Activated T-helper 1 cell treated with anti-CD3 and anti-CD28 coated beads, Interleukin-2, amount 50 U/mL, for 16 hours (primary cell): ENCODE measurements at places on chromosomes 12 and 14.

DNA sequence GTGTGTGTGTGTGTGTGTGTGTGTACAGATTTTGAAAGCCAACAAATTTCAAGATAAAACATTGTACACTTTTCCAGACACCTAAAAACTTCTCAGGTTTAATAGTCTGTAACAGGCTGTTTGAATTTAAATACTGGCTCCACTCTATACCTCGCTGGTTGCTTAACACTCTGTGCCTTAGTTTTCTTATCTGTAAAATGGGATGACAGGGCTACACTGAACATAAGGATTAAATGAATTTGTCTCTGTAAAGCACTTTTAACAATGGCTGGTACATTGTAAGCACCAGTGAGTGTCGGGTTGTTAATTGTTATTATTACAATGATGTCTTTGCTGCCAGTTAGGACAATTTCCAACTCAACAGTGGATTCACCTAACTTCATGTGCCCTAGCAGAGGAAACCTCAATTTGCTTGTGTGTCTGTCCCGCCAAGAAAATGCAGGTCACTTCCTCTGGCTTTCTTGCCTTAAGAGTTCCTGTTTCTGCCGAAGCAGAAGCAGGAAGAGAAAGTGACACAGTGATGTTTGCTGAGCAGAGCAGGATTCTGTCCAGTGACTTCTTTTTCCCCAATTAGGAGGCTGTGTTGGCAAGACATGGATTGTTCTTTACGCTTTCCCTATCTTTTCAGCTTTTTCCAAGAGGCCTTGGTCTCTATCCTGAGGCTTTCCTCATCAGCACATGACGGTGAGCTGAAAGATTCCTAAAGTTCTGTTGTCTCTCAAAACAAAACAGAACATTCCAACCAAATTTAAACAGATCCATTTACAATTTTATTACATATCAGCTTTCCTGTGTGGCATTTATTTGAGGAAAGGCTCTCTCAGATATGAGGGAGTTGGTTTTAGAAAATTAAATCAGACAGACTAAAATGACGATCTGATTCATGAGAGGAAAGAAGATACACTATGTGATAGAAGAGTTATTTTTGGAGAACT is 154.1 kb upstream of the ATP2B1 start:
- no peak for DNase-seq

DNA sequence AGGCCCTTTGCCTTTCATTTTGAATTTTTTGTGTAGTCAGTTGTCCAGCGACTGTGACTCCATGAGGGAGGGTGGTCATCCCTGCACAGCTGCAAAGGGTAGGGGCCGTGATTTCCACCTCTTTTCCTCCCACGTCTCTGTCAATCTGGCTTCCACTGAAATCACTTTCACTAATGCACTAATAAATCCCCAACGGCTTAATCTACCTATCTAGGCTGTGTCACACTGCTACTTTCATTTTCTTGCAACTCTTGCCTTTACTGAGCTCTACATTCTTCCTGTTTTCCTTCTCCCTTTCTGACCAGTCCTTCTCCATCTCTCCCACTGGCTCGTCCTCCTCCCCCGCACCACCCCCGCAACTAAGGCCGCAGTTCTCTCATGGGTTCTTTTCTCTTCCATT is 212.3 kb upstream of the FOXN3 start:
- DNase-seq = no peak

- peak; percentile 68 for DNase-seq
Observed at GRCh38 chr14:100067971-100068959, 3.0 kb downstream of the EVL start.

DNA sequence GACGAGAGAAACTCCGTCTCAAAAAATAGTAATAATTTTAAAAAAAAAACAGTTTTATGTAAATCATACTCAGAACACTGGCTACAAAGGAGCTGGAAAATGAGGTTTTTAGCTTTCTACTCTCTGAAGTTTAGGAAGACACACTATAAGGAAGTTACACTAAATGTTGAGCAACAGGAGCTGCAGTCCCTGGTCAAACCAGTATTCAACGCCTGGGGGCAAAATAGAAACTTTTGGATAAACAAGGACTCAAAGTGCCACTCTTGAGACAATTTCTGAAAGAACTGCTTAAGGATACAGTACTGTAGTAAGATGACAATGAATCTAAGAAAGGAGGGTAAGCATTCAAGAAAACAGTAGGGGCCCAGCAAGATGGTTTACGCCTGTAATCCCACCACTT is 29.3 kb downstream of the ACTR6 start:
- DNase-seq = no peak

DNA sequence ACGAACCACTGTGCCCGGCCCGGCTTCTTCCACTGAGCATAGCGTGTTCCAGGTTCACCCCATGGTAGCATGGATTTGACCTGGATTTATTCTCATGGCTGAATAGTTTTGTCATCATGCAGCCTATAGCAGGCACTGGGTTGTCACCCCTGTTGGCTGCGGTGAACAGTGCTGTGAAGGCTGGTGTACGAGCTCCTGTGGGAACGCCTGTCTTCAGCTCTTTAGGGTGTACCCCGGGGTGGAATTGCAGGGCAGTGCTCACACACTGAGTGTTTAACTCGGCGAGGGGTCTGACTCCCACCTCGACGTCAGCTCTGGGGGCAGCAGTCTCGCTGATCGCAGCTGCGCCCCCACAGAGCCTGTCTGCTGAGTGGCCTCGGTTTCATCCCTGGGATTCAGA is 15.3 kb downstream of the MMP17 start:
- DNase-seq = no peak

- no peak for DNase-seq
Observed at GRCh38 chr12:31386364-31386777, 60.4 kb upstream of the SINHCAF start.

GRCh38 chr12:76633415-76633814 is 73.8 kb upstream of the OSBPL8 start:
- no peak for DNase-seq

DNA sequence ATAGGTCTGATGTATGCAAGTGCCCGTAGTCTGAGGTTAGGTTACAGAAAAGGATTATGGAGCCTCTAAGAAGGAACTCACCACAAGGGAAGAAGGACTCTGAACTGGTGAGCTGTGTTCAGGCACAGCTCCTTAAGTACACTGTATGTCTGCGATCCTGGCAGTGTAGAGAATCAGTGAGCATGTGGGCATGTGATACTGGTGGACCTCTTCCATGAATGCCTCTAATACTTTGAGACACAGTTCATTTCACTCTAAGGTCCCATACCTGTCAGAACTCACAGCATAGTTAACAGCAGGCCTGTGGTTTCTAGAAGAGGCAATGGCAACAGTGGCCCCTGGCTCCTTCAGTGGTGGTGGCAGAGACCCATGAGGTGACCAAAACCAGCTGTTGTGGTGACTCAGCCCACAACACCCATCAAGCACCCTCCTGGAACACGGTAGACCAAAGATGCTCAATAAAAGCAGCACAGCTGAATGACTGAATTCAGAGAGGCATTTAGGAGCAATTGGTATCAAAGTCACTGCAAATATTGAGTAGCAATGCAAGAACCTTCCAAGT is 6.9 kb upstream of the OR6J1 start:
- no peak for DNase-seq

DNA sequence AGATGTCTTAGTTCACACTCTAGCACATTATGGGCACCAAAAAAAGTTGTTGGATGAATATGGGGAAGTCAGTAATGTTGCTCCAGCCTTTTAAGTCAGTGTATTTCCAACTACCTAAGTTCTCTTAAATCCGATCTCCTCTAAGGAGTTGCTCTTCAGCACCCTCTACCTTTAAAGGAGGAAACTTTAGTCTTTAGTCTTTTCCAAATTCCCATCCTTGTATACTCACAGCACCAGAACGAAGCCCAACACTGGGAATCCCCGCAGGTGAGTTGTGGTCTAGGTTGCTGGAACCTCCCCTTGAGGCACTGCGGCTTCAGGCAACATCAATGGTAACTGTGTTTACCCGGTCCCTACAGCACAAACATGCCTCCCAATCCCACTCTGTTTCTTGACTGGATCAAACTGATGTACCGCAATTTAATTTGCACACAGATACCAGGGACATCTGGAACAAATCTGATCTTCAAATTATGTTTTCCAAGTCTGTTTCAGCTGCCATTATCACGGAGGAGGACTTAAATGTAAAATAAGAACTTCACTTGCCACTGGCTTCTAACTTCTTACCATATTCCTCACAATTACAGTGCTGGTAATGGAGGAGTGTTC is 179.0 kb downstream of the FOXN3 start:
- DNase-seq = no peak

DNA sequence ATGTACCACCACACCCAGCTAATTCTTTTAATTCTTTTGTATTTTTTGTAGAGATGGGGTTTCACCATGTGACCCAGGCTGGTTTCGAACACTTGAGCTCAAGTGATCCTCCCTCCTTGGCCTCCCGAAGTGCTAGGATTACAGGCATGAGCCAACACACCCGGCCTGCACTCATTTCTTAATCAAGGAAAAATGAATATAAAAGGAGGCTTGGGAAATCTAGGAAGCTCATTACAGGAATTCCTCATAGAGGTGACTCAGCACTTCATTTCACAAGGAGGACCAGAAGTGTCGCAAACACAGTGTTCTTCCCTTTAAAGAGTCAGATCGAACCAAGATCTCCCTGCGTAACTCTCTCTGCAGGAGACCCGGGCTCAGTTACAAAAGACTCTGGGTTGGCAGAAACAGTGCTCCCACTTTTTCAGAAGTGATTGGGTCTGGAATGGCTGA is 30.3 kb downstream of the NFKBIA start:
- DNase-seq = no peak

- DNase-seq = no peak
Observed at GRCh38 chr14:75875958-75876357, 105.8 kb downstream of the TGFB3 start.

GRCh38 chr14:60328583-60328982 is 79.6 kb downstream of the PPM1A start:
- DNase-seq = no peak

- DNase-seq = no peak
Observed at GRCh38 chr12:103303484-103303883, 192.3 kb downstream of the C12orf42 start.

- DNase-seq = no peak
Observed at GRCh38 chr12:131355361-131356245, 355.3 kb upstream of the SFSWAP start.

GRCh38 chr12:14589169-14590004 is 21.7 kb upstream of the PLBD1 start:
- DNase-seq = no peak

DNA sequence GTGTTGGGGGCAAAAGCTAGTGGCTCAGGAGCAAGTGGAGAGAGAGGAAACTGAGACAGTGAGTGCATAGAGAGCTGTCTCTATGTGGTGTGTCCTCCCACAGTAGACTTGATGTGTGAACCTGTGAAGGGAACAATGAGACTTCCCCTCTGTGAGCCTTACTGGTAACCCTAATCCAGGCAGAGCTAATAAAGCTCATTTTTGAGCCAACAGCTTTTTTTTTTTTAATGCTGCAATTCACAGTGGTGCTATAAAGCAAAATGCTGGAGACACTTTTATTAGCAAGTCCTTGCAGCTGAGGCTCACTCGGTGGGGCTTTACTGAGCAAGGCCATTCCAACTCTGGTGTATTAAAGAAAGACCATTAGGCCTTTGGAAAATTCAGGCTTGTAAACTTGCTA is 26.9 kb downstream of the FBXW8 start:
- no peak for DNase-seq

DNA sequence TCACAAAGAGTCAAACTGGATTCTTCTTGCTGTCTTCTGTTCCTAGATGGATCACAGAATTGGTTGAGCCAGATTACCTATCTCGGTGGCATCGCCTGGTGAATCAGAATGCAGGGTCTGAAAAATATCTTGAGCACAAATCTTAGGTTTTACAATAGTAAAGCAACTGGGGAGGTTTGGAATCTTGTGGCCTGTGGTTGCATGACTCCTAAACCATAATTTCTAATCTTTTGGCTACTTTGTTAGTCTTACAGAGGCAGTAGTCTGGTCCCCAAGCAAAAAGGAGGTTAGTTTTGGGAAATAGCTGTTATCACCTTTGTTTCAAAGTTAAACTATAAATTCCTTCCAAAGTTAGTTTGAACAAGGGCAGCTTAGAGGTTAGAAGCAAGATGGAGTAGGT is 1488.5 kb upstream of the FLRT2 start:
- no peak for DNase-seq

GRCh38 chr14:50862036-50862570 is 9.8 kb upstream of the ABHD12B start:
- DNase-seq = no peak

- no peak for DNase-seq
Observed at GRCh38 chr12:11555743-11556625, 93.5 kb upstream of the ETV6 start.

DNA sequence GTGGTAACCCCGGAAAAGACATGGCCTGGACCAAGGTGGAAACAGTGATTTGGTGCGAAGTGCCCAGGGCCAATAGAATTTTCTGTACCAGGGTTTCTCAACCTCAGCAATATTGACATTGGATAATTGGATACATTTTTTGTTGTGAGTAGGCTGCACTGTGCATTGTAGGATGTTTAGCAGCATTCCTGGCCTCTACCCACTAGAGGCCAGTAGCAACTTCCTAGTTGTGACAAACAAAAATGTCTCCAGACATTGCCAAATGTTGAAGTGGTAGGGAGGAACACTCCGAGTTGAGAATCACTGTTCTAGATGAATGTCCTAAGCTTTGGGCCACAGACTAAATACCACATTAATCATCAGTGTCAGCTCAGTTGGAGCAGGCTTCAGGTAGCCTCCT is 6.2 kb upstream of the CGRRF1 start:
- no peak for DNase-seq

- no peak for DNase-seq
Observed at GRCh38 chr12:52495389-52495788, 2.3 kb upstream of the KRT6A start.

- no peak for DNase-seq
Observed at GRCh38 chr12:65614259-65614889, 209.9 kb upstream of the HMGA2 start.

DNA sequence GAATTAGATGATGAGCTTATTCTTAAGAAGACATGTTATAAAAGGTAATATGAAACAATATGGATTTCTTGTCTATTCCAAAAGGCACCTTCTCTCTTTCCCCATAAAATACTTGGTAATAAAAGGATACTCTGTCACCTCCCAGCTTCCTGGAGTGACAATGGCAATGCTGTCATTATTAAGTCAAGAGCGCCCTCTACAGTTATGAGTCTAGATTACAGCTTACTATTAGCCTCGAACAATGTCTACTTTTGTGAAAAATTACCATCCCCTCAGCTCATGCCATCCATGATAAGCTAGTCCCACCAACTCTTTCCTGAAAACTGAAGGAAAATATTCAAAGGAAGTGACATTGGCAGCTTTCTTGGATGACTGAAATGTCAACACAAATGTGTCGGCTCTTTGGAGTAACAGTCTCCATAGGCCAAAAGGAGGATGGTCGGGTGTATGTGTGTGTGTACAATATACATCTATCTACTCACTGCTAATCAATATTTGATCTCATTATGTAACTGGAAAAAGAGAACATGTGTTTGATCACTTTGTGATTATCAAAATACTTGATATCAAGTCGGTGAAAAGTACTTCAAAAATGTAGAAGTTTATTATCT is 48.7 kb upstream of the CDKN3 start:
- no peak for DNase-seq

DNA sequence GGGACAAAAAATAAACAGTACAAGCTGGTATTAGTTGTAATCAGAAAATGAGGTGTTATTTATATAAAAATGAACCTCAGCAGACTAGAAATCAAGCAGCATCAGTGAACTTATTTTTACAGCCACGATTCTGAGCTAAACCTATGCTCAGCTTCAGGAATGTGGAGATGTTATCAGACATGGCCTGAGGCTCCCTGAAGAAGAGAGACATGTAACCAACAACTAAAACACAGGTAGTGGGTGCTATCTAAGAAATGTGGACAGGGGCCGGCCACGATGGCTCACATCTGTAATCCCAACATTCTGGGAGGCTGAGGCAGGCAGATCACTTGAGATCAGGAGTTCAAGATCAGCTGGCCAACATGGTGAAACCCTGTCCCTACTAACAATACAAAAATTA is 534.3 kb downstream of the VRK1 start:
- no peak for DNase-seq
